ENCODE measurements at places on chromosomes 3 and 15.
A peak's percentile ranks its signal among the peaks of the same experiment; 100 is the strongest.

GRCh38 chr3:12338595-12339546 is 50.0 kb downstream of the PPARG start:
- no peak for DNase-seq

GRCh38 chr3:50192689-50193141 is 1.3 kb downstream of the GNAT1 start:
- DNase-seq, result peak; percentile 92

GRCh38 chr15:51709031-51709430 is 27.7 kb downstream of the SCG3 start:
- DNase-seq, result no peak

GRCh38 chr3:168239287-168239686 is 143.6 kb upstream of the GOLIM4 start:
- DNase-seq, result no peak

DNA sequence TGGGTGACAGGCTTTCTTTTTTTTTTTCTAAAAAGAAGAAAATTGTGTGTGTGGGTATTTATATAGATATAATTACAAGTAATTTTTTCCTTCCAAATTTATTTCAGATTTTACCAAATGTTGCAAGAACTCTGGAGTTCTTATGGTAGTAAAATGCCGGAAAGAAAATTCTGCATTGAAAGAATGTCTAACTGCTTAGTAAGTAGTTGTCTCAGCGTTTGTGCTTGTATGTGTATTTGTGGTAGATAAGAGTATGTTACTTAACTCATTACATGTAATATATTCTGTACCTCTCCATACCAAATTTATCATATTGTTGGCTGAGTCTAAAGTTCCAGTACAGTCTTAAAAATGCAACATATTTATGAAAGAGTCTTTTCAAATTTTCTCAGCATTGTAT is 32.3 kb upstream of the ZCWPW2 start:
- DNase-seq, result no peak

Data from GM20000 (cell line).